Immature natural killer cell (primary cell): ENCODE measurements at places on chromosomes 6 and 20.

DNA sequence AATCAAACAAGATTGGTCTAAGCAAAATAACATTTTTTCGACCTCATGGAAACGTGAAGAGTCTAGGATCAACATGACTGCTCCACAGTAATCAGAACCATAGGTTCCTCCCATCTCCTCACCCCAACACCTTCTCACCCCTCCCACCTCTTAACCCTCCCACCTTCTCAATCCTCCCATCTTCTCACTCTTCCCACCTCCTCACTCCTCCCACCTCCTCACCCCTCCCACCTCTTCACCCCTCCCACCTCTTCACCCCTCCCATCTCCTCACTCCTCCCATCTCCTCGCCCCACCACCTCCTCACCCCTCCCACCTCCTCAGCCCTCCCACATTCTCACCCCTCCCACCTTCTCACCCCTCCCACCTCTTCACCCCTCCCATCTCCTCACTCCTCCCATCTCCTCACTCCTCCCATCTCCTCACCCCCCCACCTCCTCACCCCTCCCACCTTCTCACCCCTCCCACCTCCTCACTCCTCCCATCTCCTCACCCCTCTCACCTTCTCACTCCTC, 567.4 kb downstream of the C6orf118 start:
- no peaks in the 10 kb centered on the region for H3K27me3 ChIP-seq
- H3K36me3 ChIP-seq = no peaks in the 10 kb centered on the region
- H3K4me1 ChIP-seq = no peaks in the 10 kb centered on the region
- no peak for DNase-seq
- no peak overlapping the region for H3K4me3 ChIP-seq
- no peak overlapping the region for H3K27ac ChIP-seq

GRCh38 chr6:10690651-10691445, 3.6 kb downstream of the C6orf52 start:
- peaks cover 16% of the 10 kb centered on the region for H3K27me3 ChIP-seq
- no peak overlapping the region for H3K4me3 ChIP-seq
- H3K36me3 ChIP-seq = no peaks in the 10 kb centered on the region
- peaks cover 36% of the 10 kb centered on the region for H3K4me1 ChIP-seq
- H3K27ac ChIP-seq = peak overlapping the region; percentile 42

DNA sequence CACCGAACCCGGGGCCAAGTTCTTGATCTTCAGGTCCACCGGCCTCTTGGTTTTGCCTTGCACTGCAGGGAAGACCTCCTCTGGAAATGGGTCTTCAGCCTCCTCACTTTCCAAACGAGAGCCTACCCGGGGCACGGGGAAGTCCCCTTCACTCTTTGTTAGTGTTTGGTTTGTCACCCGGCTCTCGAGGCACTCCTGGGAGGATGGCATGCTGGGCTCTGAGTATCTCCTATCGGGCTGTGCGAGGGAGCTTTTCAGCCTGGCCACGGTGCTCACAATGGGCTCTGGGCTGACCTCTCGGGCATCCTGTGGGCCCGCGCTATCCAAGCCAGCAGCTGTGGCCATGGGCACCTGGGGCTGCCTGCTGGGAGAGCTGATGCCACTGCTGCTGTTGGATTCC, 8.1 kb downstream of the TAGAP start:
- peak overlapping the region; percentile 96 for H3K27ac ChIP-seq
- no peak for DNase-seq
- peaks cover 50% of the 10 kb centered on the region for H3K36me3 ChIP-seq
- peaks cover 87% of the 10 kb centered on the region for H3K4me1 ChIP-seq
- peaks cover 25% of the 10 kb centered on the region for H3K27me3 ChIP-seq

DNA sequence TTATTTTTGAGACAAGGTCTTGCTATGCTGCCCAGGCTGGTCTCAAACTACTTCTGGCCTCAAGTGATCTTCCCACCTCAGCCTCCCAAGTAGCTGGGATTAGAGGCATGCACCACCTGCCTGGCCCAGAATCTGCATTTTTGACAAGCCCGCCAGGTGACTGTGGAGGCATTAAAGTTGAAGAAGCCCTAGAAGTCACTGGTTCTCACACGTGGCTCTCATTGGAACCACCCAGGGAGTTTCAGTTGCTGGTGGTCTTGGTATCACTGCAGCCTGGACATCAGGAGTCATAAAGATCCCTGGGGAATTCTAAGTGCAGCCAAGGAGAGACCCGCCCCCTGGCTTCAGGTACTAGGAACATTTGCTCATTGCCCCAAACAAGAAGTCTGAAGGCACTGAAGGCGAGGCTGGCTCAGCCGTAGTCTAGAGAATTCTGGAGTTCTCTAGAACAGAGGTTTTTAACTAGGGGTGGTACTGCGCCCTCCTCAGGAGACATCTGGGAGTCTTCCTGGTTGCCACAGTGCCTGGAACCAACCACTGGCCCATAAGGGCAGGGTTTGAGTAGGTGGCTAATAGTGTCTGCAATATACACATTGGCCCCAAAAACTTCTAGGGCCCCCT, 182.8 kb downstream of the ZMYND8 start:
- no peaks in the 10 kb centered on the region for H3K4me1 ChIP-seq
- no peak for DNase-seq
- no peaks in the 10 kb centered on the region for H3K36me3 ChIP-seq
- peaks cover 2% of the 10 kb centered on the region for H3K27me3 ChIP-seq

- no peaks in the 10 kb centered on the region for H3K27me3 ChIP-seq
- peaks cover 4% of the 10 kb centered on the region for H3K36me3 ChIP-seq
- H3K4me1 ChIP-seq = peaks cover 2% of the 10 kb centered on the region
- no peak overlapping the region for H3K4me3 ChIP-seq
- DNase-seq = no peak
Observed at GRCh38 chr20:8627340-8628004, 441.4 kb upstream of the PLCB4 start.
